ENCODE measurements at places on chromosomes 3 and 15.

GRCh38 chr3:195182470-195182795, 88.5 kb downstream of the XXYLT1 start:
- peak; percentile 41 for DNase-seq

GRCh38 chr3:171095063-171095462, 68.5 kb upstream of the SLC2A2 start:
- DNase-seq, result no peak

DNA sequence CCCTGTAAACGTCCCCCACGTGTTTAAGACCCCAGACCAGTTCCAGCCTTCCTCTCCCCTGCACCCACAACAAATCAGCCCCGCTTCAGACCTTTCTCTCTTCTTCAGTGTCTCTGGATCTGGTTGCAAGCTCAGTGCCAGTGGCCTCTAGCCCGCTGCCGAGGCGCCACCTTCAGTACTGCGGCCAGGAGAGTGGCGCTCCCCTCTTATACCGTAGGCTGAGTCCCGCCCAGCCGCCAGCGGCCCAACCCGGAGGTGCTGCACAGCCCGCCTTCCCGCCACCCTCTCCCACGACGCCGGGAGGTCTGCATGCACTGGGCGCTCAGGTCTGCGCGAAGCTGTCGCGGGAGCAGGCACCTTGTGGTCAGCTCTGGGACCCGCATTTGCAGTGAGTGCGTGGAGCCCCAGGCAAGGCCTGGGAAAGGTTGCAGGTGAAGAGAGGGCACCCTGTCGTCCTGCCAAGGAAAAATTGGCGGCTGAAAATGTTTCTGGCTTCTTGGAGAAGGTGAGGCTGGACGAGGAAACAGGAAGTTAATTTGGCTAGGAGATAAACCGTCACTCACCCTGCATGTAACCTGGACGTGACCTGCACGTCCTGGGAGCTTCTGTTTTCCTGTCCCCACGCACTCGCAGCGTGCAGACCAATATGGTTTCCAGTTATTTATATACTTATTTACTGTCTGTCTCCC, at the start of gene C2CD4B:
Gene C2CD4B, minus strand, starts transcription at position 182 of the 689 bp plus-strand sequence. CDS start 301 bp downstream, outside the sequence.
- DNase-seq, result peak; percentile 5

GRCh38 chr15:78130466-78131294, 565 bp downstream of the CIB2 start:
- no peak for DNase-seq

DNA sequence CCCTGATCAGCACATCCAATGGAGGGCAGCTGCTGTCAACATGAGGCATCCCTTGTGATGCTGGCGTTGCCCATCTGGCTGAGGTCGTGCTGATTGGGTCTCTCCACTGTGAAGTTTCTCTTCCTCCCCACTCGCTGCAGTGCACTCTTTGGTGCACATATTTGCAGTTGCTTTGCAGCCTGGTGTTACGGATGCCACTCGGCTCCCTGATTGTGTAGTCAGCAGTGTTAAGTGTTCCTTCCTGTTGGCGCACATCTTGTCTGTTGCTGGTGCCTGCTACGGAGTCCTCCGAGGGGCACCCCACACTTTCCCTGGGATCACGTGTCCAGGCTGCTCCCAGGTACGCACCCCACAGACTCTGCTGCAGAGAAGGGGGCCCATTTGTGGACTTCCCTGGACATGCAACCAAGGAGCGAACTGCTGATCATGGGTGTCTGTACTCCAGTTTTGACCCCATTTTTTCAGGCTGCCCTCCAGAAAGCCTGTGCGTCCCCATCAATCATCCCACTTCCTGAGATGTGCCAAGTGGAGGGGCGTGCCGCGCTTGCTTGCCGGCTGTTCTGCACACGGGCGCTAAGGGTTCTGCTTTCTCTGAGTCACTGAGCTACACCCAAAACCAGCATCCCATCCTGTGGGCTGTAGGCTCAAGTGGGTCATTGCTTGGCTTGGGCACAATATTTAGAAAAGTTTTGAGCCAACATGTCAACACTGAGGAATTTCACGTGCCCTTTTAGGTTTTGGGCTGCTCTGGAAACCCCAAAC, 98.6 kb downstream of the FBLN2 start:
- DNase-seq, result peak; percentile 59

Measured in Daoy (cell line).